Activated CD8-positive, alpha-beta T cell treated with anti-CD3 and anti-CD28 coated beads, Interleukin-2, amount 10 ng/mL, durations not matched to agents 7 days and 5 days (primary cell): ENCODE measurements at places on chromosomes 11 and 22. TPM values are rescaled to one million over a fixed set of nuclear protein-coding genes. Genes with fewer than 3 reads are reported as not detected.

DNA sequence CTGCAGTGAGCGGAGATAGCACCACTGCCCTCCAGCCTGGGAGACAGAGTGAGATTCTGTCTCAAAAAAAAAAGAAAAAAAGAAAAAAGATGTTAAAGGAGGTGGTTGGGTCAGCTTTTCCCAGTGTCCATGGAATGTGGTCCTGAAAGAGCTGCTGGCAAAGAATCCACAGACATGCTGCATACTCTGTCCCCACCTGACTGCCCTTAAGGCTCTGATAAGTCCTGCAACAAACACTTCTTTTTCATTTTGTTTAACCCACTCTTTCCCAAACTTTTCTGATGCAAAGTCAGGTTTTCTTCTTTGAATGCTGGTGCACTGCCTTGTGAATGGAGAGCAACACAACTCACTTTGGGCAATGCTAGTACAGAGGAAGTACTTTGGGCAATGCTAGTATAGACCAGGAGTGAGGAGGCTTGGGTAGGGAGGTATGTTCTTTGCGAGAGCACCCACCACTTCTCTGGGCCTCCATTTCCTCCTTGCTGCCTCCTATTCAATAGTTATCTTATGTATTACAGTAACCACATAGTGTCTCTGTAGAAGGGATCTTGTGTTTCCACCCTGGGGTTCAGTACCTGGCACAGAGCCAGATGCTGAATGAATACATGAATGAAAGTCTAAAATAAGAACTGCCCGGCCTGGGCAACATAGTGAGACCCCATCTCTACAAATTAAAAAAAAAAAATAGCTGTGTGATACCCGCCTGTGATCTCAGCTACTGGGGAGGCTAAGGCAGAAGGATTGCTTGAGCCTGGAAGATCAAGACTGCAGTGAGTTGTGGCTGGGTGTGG is 18.9 kb downstream of the LIF start:
- peak; percentile 56 for DNase-seq

- DNase-seq: no peak
Observed at GRCh38 chr11:8045839-8046238, 35.2 kb upstream of the TUB start.

DNA sequence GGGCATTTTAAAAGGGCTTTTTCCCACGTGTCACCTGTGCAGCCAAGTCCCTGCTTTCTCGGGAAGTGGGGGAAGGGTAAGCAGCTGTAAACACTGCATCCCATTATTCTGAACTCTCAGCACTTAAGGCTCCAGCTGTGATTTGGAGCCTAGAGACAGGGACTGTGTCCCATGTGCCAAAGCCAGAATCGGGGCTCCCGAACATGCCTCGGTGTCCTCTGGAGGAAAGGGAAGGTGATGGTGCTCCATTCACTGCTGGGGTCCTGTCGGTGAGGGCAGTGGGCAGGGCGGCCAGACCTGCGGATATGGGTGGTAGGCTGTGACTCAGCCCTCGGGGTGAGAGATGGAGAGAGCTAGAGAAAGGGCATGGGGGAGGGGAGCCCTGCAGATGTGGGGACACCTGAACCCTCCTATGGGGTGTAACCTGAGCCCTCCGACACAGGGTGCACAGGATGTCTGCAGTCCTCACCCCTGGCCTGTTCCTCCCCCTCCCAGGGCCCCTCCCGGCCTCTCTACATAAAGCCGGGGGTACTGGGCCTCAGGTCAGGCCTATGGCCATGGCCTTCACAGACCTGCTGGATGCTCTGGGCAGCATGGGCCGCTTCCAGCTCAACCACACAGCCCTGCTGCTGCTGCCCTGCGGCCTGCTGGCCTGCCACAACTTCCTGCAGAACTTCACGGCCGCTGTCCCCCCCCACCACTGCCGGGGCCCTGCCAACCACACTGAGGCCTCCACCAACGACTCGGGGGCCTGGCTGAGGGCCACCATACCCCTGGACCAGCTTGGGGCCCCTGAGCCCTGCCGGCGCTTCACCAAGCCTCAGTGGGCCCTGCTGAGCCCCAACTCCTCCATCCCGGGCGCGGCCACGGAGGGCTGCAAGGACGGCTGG is 31.8 kb downstream of the CAPN1 start:
- DNase-seq: peak; percentile 57

- DNase-seq: no peak
Observed at GRCh38 chr11:46983598-46983997, 47.0 kb downstream of the CSTPP1 start.

DNA sequence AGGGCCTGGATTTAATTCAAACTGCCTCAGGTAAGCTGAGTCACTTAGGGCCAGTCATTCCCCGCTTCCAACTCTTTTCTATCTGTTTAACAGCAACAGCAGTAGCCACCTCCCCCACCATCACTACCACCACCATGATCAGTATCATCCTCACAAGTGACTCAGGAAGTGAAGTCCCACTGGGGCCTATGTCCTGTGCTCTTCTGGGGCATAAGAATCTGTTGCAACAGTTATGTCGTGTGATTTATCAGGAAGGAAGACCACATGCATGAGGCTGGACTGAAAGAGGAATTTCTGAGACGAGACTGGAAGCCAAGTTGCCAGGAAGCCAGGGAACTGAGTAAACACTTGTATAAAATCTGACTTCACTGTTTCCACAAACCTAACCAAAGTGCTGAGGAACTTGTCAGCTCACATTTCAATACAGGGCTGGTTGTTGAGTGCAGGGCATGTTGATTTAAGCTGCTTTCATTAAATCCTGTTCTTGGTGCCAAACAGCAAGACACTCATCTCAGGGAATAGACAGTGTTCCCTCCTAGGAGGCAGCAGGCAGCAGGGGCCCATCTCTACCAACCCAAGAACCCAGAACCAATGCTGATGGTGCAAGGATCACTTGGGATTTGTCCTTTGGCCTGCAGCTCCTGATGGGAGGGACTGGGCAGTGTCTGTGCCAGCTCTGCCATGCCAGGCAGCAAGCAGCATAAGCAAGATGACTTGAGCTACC is 226.7 kb upstream of the NARS2 start:
- no peak for DNase-seq

DNA sequence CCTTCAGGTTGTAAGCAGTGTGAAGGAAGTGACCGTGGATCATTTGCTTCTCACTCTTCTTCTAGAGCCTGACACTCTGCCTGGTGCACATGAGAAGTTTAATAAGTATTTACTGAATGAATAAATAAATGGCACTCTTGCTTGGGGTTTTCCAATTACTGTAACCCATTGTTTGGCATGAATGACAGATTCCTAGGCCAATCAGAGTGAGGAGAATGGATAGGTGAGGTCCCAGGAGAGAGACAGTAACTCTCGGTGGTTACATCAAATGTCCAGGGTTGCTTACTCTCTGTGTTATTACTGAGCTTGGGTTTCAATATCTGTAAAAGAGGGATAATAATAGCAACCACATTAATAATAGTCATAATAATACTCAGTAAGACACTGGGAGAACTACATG is 204.2 kb upstream of the ISX start:
- DNase-seq: no peak

DNA sequence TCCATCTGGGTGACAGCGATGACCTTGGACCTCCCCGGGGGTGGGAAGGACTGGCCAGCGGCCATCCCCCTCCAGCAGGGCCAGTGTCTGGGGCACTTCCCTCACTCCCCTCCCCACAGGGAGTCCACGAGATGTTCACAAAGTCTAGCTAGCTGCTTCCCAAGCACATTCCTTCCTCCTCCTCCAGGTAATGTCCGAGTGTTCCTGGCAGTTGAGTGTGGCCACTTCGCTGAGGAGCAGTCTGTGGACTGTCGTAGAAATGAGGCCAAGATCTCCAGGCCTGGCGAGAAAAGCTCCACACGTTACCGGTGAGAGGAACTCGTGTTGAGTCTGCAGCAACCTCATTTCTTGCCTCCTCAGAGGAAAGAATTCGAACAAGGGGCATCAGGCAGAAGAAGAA is 425.5 kb downstream of the BRD1 start:
- DNase-seq: no peak

GRCh38 chr11:58637371-58637770 is 14.9 kb downstream of the CNTF start:
- DNase-seq: no peak

The TENM4 gene
- total RNA-seq: not detected

The KRTAP5-10 gene
- not detected for total RNA-seq

The ACCSL gene
- total RNA-seq: not detected

The PEX16 gene
- 54.6 TPM for total RNA-seq

The SCGB1D2 gene
- total RNA-seq: not detected
